Activated CD4-positive, alpha-beta T cell treated with anti-CD3 and anti-CD28 coated beads, Interleukin-2, amount 10 ng/mL, durations not matched to agents 7 days and 5 days (primary cell): ENCODE measurements at places on chromosomes 3 and 15. TPM values are rescaled to one million over a fixed set of nuclear protein-coding genes. Genes with fewer than 3 reads are reported as not detected.

GRCh38 chr15:44666210-44667038 is 3.0 kb upstream of the SPG11 start:
- DNase-seq = no peak

GRCh38 chr3:550471-550870 is 353.9 kb downstream of the CHL1 start:
- no peak for DNase-seq

DNA sequence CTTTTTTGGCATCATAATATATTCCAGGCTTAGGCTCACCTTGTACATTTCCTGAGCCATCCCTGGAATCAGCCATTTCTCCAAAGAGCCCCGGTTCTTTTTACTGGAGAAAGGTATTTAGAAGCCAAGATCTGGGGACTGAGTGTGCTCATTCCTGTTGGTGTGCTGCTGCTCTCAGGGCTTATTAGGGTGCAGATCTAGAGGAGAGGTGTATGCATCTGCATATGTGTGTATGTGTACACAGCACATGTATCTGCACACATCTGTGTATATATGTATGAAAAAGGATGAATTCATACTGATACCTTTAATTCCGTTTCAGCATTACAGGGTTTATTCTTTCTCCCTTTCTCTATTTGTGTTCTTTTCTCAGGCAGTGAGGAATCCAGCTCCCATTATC is 162.1 kb upstream of the BHLHE40 start:
- no peak for DNase-seq

The GFM1 gene
- 38.1 TPM for total RNA-seq

The PLOD2 gene
- not detected for total RNA-seq

The UCN2 gene
- total RNA-seq = not detected

- DNase-seq = no peak
Observed at GRCh38 chr3:113695431-113695785, 1.0 kb downstream of the USF3 start.

DNA sequence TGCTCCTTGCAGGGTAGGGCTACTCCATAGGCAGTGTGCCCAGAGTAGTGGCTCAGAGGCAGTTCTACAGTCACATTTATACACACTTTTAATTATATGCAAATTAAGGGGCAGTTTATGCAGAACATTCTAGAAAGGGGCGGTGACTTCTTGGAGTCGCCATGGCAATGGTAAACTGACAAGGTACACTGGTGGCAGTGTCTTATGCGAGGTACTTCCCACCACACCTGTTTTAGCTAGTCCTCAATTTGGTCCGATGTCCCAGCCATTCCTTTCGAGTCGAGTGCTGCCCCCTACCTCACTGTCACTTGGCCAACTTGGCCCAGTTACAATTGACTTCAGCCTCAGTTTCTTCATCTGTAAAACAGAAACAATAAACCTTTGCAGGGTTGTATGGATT is 3.8 kb upstream of the IRAK2 start:
- no peak for DNase-seq

- DNase-seq = no peak
Observed at GRCh38 chr3:179189759-179190158, 41.6 kb downstream of the PIK3CA start.
